ENCODE measurements at places on chromosomes 12 and 14. TPM values are rescaled to one million over a fixed set of nuclear protein-coding genes. Genes with fewer than 3 reads are reported as not detected.

CEP290 gene
- 1.8 TPM for polyA plus RNA-seq

MYH6 gene
- not detected for polyA plus RNA-seq

KRT74 gene
- polyA plus RNA-seq = not detected

EPYC gene
- 0.17 TPM for polyA plus RNA-seq

MANSC4 gene
- polyA plus RNA-seq = not detected

RNASE7 gene
- polyA plus RNA-seq = not detected

All from BJ (cell line).